Right renal pelvis (tissue), 4 donors: ENCODE measurements at places on chromosomes 4 and X.

DNA sequence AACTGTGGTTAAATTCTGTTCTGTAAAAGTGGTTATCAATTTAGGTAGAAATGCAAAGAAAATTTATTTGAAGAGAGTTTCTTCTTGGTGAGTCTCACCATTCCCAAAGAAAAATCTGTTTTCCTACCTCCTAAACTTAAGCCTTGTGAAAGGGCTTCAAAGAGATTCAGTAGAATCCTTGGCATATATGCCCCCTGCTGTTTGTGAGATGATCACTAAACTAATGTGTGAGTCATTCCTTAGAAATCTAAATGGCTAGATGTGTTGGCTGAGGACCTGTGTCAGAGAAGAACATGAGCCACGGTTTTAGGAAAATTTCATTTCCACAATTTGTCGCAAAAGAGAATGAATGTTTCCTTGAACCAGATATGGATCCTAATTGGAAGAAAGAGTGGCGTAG lies 260.9 kb downstream of the SLC7A11 start:
- no peak for DNase-seq

DNA sequence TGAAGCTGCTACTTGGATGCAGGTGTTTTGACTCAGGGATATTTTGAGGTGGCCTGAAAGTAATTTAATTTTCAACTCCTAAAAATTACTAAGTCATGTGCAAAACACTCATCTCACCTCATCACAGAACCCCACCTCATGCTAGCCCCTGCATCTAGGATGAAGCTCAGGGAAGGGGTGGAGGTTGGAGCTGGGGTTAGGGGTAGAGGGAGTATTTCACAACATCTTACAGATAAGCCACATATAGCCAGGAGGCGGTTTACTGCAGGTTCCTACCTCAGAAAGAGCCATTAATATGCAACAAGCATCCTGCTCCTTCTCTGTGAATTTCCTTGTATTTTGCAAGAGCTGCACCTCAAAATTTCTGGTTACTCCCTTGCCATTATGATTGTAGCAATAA lies 70.5 kb upstream of the TSPAN5 start:
- no peak for DNase-seq

DNA sequence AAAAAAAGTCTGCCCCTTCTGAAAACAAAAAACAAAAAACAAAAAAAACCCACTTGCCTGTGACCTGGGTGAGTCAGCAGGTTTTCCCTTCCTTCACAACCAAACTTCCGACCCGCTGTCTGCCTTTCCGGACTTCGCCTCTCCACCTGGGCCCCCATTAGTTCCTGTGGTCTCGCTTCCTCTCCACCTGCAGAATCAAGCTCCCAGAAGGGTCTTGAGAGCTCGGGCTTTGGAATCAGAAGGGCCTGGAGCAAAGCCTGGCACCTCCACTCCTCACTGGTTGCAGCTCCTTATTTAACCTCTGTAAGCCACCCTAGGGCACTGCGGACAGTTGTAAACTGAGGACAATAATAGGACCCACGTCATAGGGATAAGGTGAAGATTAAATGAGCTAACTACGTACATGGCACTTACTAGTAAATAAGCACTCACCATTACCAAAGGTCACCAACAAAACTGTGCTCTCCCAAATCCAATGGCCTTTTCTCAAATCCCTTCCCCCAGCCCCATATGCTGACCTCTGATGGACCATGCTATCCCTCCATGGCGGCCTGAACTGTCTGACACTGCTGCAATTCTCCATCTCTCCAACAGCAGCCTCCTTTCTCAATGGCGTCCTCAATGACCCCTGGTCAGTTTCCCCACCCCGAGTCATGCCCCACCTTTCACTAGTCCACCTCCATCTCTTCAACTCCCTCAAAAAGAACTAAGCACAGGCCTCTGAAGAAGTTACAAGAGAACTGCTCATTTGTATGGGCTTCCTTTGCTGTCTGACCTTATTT lies 64.2 kb downstream of the IRF2 start:
- DNase-seq = no peak

DNA sequence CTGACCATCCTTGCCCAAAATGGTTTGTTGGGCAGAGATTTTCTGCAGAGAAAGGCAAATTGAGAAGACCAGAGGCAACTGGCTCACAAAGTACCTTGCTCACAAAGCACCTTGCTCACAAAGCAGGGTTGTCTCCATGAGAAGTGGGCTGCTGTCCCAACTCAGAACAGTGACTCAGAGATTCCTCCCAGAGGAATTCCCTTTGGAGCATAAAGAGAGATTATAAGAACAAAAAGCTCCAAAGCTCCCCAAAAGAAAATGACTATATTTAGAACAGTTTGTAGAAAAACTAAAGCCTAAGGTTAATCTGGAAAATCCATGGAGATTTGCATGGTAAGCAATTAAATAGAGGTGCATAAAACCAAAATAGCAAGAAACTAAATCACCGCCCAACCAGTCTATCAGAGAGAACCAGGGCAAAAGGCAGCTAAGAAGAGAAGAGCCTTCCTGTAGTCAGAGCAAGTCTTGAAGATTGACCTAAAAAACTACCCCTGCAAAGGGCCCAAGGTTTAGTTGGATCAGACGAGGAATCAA lies 731.4 kb downstream of the FAT4 start:
- DNase-seq = no peak

- no peak for DNase-seq
Observed at GRCh38 chrX:131317326-131317725, 28.2 kb upstream of the IGSF1 start.

- no peak for DNase-seq
Observed at GRCh38 chrX:74449322-74449936, 28.1 kb downstream of the SLC16A2 start.

DNA sequence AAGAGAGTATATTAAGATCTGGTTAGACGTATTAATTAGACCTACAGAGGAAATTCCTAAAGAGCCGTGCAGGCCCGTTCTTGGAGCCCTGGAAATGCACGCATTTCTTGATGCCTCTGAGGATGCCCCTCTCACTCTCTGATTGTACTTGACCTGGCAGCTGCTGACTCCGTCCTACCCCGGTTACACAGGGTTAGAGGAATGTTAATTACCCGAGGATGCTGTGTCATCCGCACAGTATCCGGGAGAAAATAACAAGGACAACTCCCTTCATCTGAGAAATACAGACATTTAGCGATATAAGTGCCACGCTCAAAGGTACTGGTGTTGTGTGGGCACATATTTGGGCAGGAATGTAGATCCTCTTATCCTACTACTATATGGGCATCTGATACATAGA lies 404.6 kb upstream of the FAT1 start:
- no peak for DNase-seq
